ENCODE measurements at places on chromosomes 7 and 10.

- no peak for DNase-seq
These were observed 91.1 kb downstream of the CH25H start for GRCh38 chr10:89115876-89116627.

- DNase-seq = no peak
These were observed 51.9 kb downstream of the CCNY start for GRCh38 chr10:35388197-35388596.

DNA sequence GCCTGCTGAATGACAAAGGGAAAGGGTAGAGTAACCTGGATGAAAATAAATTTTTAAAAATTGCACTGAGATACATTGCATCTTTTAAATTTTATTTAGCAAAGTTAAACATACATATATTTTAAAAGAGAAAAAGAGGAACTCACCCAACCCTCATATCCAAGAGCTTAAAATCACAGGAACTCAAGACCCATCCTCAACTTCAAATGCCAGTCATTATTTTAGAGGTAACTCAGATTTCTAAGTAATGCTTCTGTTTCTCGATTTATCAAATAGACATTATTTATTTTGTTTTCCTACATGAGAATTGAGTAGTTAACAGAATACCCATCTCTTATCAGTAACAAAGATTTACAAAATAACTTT lies 32.4 kb upstream of the KMT2E start:
- DNase-seq = no peak

- DNase-seq = no peak
These were observed 6.1 kb upstream of the STK32C start for GRCh38 chr10:132313865-132314264.

DNA sequence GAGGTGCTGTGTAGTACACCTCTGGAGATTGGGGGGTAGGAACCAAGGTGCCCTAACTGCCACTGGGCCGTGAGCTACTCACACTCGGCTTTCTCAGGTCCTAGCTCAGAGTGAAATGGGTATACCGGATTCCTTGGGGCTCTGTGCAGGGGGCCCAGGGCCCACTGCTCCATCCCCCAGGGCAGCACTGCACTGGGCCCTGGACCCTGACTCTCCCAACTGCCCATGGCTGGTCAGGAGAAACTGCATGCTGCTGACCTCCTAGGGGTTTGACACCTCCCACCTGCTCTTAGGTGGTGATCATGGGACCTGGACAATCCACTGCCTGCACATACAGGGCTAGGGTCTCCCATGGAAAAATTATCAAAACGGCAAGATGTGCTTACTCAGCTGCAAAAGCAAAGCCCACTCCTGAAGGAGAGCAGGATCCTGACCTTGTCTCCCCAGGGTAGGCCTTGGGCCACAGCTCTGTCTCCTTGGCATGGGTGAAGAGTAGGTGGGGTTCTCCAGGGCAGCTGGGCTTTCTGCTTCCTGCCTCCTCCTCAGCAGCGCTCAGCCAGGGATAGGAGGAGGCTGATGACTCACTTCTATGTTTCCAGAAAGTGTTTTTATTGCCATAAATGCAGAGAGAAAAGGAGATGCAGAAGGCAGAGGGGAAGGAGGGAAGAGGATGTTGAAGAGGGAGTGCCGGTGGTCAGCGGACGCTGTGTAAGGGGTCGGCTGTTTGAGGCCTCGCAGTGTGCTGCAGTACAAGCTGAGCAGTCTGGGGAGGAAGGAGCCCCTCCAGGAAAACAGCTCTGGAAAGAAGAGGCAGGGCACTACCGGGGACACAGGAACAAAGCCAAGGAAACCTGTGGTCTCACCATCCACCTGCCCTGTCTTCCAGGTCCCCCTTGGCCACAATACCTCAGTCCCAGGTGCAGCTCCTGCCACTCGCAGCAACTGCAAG lies 107.8 kb downstream of the ARHGAP22 start:
- DNase-seq = no peak

DNA sequence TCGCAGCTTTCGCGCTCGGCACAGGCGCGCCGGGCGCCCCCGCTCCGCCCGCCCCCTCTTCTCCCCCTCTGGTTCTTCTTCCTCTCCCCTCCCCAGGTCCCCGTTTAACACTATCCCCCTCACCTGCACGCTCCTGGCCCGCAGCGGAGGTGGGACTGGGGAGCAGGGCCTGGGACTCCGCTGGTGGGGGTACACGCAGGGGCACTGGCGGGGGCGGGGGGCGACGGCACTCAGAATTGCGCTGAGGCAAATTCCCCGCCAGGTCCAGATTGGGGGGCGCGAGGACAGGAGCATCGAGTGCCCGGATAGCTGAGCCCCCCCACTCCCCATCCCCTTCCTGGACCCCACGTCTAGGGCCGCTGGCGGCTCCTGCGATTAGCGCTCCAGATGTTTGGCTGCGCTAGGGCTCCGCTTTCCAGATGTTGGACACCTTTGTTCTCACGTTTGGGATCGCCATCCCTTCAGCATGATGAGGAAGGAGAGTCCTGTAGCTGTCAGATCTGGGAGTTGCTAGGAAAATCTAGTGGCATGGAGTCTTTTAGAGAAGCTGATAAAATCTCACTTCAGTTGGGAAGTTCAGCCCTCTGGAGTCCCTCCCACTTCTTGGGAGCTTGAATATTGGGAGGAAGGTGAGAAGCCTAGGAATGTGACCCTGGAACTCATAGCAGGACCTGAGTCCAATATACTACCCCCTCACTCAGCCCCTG lies 31.4 kb upstream of the PAX2 start:
- DNase-seq = no peak

DNA sequence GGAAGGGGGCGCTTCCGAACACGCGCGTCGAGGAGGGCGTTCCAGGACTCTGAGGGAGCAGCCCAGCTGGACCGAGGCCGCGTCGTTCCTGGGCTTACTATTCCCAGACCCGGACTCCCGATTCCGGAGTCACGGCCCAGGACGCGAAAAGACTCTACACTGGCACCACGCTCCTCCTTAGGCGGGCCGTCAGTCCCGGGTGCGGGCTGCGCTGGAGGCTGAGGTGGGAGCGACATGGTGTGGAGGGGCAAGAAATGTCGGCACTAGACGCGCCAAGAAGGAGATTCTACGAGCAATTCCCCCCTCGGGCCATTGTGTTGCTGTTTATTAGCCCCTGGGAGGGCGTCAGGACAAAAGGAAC lies 584 bp upstream of the RUNDC3B start:
- no peak for DNase-seq

GRCh38 chr7:71349682-71350481 lies 217.9 kb downstream of the GALNT17 start:
- DNase-seq = no peak

GRCh38 chr7:77887567-77887966 lies 89.0 kb downstream of the PHTF2 start:
- DNase-seq = no peak

DNA sequence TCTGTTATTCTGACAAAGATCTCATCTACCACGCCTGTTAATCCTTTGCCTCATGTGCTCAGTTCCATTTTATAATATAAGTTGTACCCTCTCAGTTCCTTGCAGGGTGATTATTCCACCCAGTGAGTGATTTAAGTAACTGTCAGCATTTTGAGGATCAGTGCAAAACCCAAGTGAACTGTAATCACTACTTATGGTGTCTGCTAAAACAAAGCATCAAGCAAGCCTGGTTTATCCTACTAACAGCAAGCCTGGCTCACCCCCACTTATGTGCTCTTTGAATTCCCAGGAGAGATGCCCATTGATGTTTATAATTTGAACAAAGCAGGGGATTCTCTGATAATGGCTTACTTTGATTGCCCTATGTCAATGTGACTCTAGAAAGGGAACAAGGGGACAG lies 186.8 kb upstream of the LRGUK start:
- DNase-seq = no peak

- no peak for DNase-seq
These were observed 99.2 kb downstream of the FOXL3 start for GRCh38 chr7:388961-389701.

GRCh38 chr7:108253275-108254044 lies 123.3 kb upstream of the LAMB4 start:
- DNase-seq = no peak

DNA sequence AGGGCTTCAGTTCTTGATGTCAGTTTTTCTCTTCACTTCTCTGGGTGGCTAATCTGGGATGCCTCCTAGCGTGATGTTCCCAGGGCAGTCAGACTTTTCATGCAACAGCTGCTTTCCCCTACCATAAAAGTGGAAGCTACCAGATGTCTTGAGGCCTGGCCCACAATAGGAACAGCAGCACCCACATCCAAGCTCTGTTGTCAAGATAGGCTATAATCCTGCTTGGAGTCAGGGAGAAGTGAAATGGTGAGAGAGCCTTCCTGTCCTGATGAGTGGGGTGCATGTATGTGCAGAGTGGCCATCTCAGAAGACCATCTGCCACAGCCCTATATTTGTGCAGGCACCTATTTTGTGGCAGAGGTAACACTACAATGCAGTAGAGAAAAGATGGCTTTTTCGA lies 108.0 kb downstream of the HTR5A start:
- DNase-seq = no peak

GRCh38 chr10:79411546-79412495 lies 33.6 kb downstream of the ZCCHC24 start:
- DNase-seq = no peak

GRCh38 chr7:40311307-40311706 lies 176.5 kb downstream of the SUGCT start:
- no peak for DNase-seq

GRCh38 chr7:77498659-77499379 lies 38.3 kb upstream of the PTPN12 start:
- no peak for DNase-seq

GRCh38 chr7:82317257-82317721 lies 126.3 kb downstream of the CACNA2D1 start:
- DNase-seq = no peak

GRCh38 chr10:34505338-34505737 lies 309.8 kb downstream of the PARD3 start:
- DNase-seq = no peak

DNA sequence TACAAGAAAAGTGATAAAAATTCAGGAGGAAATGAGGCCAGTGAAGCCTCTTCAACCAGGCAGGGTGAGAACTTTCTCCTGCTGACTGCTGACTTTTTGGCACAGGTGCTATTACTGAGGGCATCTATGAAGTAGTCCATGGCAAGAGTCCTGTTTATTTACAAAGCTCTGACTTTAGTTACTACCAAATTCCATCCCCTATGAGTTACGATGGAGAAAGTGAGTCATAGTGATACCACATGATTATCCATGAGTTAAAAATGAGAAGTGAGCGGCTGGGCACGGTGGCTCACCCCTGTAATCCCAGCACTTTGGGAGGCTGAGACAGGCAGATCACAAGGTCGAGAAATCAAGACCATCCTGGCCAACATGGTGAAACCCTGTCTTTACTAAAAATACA lies 19.9 kb downstream of the CCDC3 start:
- no peak for DNase-seq

GRCh38 chr7:107043491-107043890 lies 1.0 kb upstream of the PRKAR2B start:
- no peak for DNase-seq

DNA sequence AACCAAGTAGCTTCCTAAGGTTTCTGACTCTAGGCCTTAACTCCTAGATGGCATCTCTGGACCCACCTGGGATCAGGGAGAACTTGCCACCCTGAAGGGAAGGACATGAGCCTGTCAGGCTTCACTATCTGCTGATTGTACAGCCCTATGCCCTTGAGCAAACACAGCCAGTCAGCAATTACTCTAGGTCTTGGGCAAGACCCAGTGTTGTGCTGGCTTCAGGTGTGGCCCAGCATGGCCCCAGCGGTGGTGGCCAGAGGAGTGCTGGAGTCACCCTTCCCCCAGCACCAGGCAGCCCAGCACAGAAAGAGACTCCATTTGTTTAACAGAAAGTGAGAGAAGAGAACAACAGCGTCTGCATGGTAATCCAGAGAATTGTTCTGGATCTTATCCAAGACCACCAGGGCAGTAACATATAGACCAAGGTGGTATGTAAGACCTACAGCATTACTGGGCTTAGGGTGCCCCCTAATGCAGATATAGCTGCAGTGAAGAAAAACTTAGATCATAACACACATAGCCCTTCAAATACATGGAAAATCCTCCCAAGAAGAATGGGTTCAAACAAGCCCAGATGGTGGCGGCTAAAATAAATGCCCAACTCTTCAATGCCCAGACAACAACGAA lies 207.7 kb downstream of the MAGI2 start:
- DNase-seq = no peak

- no peak for DNase-seq
These were observed 40.9 kb downstream of the PPIF start for GRCh38 chr10:79387974-79388850.

- no peak for DNase-seq
These were observed 38.3 kb upstream of the GHITM start for GRCh38 chr10:84101042-84101441.

DNA sequence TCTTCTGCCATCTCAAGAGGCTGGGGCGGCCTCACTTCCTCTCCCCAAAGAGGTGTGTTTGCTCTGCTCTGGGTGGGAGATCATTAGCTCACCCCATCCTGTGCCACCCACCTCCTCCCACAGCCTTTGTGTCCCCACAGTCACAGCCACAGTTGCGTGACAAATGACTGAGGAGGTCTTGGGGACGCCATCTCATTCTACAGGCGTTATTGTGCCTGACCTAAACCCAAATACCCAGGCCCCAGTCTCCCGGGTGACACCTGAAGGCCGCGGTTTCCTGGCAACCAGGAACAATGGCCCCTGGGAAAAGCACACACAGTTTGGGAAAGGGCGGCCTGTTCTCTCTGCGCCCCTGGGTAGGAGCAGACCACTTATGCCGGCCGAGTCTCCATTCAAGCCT lies 51.6 kb downstream of the SLIT1 start:
- DNase-seq = no peak

- DNase-seq = no peak
These were observed 12.1 kb upstream of the ATAD1 start for GRCh38 chr10:87829986-87830729.

DNA sequence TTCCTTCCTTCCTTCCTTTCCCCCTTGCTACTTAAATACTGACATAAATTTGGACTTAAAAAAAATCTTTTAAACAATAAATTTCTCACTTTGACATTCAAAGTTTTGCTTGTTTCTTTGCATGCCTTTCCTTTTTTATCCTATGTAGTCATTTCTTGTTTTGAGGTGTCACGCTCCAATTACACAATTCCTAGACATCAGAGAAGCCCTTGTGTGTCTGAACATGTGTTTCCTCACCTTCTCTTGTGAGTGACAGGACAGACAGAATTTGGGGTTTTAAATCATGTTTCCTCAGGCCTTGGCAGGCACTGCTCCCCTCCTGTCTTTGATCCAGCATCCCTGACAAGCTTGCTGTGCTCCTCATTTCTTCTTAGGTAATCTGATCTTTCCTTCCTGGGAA lies 91.3 kb downstream of the CYTH3 start:
- no peak for DNase-seq

- DNase-seq = no peak
These were observed 16.8 kb downstream of the SFRP4 start for GRCh38 chr7:37899712-37900247.

DNA sequence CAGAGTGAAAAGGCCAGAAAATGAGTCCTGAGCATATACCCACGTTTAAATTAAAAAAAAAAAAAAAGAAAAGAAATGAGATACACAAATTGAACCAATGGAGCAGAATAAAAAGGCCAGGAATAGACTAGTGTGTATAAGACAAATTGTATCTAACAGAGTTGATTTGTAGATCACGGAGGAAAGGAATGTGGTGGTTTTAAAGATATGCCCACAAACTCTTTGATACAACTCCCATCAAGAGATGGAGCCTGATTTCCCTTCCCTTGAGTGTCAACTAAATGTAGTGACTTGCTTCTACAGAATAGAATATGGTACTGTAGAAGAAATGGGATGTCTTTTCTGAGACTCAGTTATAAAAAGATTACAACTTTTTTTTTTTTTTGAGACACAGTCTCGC lies 10.4 kb downstream of the SYPL1 start:
- DNase-seq = no peak
